ENCODE measurements at places on chromosomes 4 and X.
A peak's percentile ranks its signal among the peaks of the same experiment; 100 is the strongest.

- DNase-seq, result peak; percentile 80
Observed at GRCh38 chrX:107000013-107000515, at the start of gene MORC4. Gene MORC4, minus strand, starts transcription at chrX:107000212. Its CDS starts 243 bp downstream, at chrX:106999969.

GRCh38 chr4:153233761-153234371 is 29.6 kb downstream of the TRIM2 start:
- DNase-seq, result peak; percentile 85

- DNase-seq, result no peak
Observed at GRCh38 chrX:153931151-153931550, 3.7 kb downstream of the NAA10 start.

GRCh38 chrX:48470110-48470832 is at the start of gene SLC38A5:
Gene SLC38A5, minus strand, starts transcription at chrX:48470260. Its CDS starts 2,336 bp downstream, at chrX:48467924.
- no peak for DNase-seq

DNA sequence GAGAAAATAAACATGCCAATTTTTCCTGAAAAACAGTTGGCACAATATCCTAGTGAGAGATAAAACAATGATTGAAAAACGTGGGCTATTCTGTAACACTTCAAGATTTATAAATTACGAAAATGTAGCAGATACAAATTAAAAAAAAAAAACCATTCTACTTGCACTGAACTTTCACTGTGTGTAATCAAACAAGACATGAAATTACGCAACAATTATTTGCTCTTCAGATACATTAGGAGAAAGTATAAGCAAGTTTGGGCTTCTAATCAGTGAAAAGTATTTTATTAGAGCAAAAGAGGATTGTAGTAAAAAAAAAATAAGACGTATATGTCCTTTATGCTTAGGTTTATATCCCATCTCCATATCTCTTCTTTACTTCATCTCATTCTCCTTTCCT is 320.4 kb downstream of the SPOCK3 start:
- DNase-seq, result no peak

DNA sequence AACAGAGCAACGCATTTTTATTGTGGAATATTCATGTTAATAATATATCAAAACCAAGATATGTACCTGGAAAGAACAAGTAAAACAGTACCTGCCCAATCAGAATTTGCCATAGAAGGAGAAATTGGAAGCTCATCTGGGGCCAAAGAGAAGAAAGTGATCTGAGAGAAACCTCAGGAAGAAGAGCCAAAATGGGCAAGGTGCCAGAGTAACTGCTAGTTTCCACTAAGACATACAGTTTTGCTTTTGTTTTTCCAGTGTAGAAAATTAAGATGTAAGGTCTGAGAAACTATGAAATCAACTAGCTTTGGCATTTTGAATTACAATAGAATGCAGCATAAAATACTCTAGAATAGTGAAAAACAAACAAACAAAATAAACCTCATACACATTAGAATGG is 2201.2 kb downstream of the ARAP2 start:
- peak; percentile 65 for DNase-seq

DNA sequence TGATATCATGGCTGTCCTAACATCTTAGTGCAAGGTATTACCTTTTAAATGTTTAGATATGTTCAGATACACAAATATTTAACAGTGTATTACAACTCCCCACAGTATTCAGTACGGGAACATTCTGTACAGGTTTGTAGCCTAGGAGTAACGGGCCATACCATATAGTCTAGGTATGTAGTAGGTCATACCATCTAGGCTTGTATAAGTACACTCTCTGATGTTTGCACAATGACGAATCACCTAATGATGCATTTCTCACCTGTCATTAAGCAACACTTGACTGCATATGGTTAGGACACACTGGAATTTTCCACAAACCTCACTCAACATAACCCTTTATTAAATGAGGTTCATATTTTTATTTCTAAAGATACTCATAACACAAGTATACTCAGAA is 67.7 kb downstream of the THOC2 start:
- peak; percentile 52 for DNase-seq

- DNase-seq, result no peak
Observed at GRCh38 chr4:66629927-66630326, 915.4 kb downstream of the CENPC start.

- no peak for DNase-seq
Observed at GRCh38 chr4:54274795-54275665, 45.9 kb downstream of the PDGFRA start.

DNA sequence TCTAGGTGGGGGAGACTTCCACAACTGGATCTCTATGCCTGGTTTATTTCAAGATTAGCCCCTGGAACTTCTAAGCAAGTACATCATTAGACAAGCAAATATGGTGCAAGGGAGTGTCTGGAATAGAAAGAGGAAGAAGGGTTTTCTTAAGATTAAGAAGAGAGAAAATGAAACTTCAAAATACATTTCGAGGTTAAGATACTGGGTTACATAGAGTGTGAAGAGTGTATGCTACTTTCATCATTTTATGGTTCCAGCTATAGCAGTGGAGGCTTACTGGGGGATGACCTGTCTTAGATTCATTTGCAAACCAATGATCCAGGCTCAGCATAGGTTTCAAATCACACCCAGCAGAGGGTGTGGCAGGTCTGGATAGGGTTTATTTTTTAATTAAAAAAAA is 144.4 kb upstream of the GATB start:
- DNase-seq, result no peak
